ENCODE measurements at places on chromosomes 16 and 17. TPM values are rescaled to one million over a fixed set of nuclear protein-coding genes. Genes with fewer than 3 reads are reported as not detected.

USP31 gene
- 3.9 TPM for total RNA-seq

NEK8 gene
- total RNA-seq: 2.2 TPM

SLC9A5 gene
- total RNA-seq: not detected

GDPD1 gene
- 0.07 TPM for total RNA-seq

WFIKKN1 gene
- not detected for total RNA-seq

EVPLL gene
- not detected for total RNA-seq

CKLF gene
- 135 TPM for total RNA-seq

GDPD3 gene
- total RNA-seq: not detected

HBQ1 gene
- not detected for total RNA-seq
